ENCODE measurements at places on chromosomes 16 and 17. TPM values are rescaled to one million over a fixed set of nuclear protein-coding genes. Genes with fewer than 3 reads are reported as not detected.

Gene ETV4
- 4.9 TPM for total RNA-seq

Gene SPATA32
- total RNA-seq: not detected

Gene PITPNM3
- 4.9 TPM for total RNA-seq

Gene SNAI3
- not detected for total RNA-seq

Gene RDM1
- not detected for total RNA-seq

Gene EVPL
- not detected for total RNA-seq

Gene EMP2
- 27.9 TPM for total RNA-seq

Gene EFCAB5
- 0.12 TPM for total RNA-seq

Gene SNX20
- not detected for total RNA-seq

Gene SCARF1
- under 0.01 TPM for total RNA-seq

Gene CDK12
- total RNA-seq: 16.6 TPM

Gene TMC8
- under 0.01 TPM for total RNA-seq

Gene HID1
- 5.2 TPM for total RNA-seq

Gene NACA2
- not detected for total RNA-seq

Gene EVI2A
- total RNA-seq: 0.77 TPM

Gene MYOCD
- total RNA-seq: under 0.01 TPM

Gene RTN4RL1
- 0.58 TPM for total RNA-seq

Gene PRSS8
- 0.12 TPM for total RNA-seq

Gene ATP1B2
- 0.93 TPM for total RNA-seq

Gene OR1A1
- total RNA-seq: not detected

Gene PRKCB
- total RNA-seq: not detected

Gene FOXF1
- total RNA-seq: 1.1 TPM

Gene NPIPB9
- not detected for total RNA-seq

Gene KCNJ18
- not detected for total RNA-seq

Gene SLC38A8
- total RNA-seq: not detected

Gene TMEM220
- 5.1 TPM for total RNA-seq

Gene NPIPA3
- total RNA-seq: 0.58 TPM

Gene OR3A2
- not detected for total RNA-seq

Gene MEOX1
- total RNA-seq: not detected
